NCI-H1694 treated with DMSO at 0.1 percent for 48 hours (cell line): ENCODE measurements at places on chromosomes 16 and 17.

DNA sequence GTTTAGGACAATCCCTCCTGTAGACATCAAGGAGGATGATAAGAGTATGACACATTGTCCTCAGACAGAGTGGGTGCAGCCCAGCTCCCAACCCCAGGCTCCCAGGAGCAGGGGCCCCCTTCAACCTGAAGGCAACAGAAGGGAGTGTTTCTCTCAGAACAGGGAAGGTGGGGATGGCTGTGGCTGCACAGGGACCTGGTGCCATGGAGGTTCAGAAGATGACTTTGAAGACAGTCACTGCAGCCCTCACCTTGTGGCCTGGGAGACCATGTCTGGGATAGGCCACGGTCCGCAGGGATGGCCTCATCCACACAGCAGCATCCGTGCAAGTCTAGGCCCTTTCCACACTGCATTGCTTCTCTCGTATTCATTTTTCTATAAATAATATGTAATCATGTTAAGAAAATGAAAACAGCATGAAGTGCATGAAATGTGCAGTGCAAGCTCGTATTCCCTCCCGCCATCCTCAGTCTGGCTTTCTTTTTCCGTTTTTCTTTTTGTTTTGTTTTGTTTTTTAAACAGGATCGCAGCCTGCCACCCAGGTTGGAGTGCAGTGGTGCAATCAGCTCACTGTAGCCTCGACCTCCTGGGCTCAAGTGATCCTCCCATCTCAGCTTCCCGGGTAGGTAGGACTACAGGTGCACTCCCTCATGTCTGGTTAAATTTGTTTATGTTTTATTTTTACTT lies 71.1 kb downstream of the METRNL start:
- DNase-seq: no peak

- no peak for DNase-seq
These were observed 76.3 kb downstream of the KSR1 start for GRCh38 chr17:27532269-27533263.

GRCh38 chr16:81571592-81572385 lies 127.2 kb downstream of the CMIP start:
- DNase-seq: no peak

DNA sequence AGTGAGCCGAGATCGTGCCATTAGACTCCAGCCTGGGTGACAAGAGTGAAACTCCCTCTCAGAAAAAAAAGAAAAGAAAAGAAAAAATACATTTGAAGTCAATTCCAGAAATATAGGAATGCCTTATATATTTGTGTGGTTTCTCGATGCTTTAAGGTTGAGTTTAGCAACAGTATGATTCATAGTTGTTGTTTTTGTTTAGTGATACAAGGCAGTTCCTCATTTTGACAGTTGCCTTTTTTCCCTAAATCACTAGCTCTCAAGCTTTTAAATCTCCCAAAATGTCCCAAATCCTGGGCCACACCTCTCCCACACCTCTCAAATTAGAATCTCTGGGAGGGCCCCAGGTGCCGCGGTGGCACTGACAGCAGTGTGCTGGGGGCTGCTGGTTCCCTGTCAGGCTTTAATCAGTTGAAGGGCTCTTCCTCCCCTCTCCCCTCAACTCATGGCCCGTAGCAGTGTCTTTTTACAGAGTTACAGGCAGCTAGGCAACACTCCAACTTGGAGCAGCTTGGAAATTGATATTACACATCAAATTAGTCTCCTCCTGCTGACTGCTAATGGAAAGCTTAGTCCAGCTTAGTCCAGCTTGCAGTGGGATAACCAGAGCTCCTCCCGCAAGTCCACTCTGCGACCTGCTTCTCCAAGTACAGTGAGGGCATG lies 58.4 kb downstream of the EPN2 start:
- DNase-seq: no peak

- no peak for DNase-seq
These were observed 13.4 kb downstream of the ST6GALNAC1 start for GRCh38 chr17:76630151-76630550.

DNA sequence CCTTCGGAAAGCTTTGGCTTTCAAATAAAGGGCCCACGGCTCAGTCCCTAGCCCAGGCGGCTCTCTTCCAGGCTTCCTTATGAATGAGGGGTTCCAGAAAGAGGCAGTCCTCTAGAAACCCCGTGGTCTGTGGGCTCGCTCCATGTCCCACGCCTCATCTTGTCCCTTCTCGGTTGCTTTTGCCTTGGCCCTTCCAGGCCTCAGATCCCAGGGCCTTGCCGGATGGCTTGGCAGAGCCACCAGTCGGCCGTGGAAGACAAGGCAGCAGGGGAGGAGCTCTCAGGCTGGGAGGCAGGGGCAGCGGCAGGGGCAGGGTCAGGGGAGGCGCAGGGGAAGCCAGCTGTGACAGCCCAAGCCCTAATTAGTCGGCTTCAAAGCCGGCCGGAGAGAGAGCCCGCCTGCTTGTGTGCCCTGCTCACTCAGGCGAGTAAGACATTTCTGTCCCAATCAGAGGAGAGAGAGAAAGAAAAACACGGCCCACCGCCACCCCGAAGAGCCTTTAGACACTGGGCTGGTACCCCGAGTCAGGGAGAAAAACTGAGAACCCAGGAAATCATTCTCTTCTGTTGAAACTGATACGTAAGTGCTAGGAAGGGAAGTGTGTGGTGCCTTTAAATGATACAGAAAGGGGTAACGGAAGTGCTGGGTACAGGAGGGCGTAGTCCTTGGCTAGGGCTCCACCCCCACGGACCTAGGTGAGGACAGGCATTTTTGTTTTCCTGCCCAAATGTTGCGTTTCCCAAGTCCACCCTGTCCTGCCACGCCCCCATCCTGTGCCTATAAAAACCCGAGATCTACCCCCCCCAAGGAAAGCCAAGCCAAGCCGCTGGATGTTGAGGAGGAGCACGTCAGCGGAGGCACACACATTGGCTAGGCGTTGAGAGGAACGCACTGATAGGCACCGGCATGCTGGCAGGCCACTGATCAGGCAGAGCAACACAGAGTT lies 27.8 kb upstream of the MEIOC start:
- no peak for DNase-seq

DNA sequence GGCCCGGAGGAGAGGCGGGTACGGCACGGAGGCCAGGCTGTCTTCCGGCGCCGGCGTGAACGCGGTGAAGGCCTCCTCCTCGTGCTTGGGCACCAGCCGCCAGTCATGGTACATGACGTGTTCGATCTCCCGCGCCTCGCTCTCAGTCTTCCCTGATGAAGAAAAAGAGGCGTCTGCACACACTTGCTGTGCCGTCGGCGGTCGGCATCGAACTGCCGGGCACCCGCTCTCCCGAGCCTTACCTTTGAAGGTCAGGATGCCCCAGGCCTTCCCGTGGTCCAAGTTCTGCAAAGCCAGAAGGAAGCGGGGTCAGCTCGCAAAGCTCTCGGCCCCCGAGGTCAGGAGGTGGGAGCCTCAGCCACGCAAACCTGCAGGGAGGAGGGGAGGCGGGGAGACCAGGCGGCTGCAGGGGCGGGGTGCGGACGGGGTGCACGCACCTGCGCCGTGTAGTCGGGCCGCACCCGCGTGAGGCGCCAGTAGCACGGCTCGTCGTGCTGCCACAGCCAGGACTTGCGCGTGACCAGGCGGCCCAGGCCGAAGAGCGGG lies at the start of gene EME2:
Gene EME2 (plus strand): TSS at position 449 of the 546 bp plus-strand sequence. CDS start 418 bp downstream, outside the sequence.
- DNase-seq: peak; percentile 15

- DNase-seq: no peak
These were observed 30.6 kb downstream of the FAM20A start for GRCh38 chr17:68570526-68570925.

DNA sequence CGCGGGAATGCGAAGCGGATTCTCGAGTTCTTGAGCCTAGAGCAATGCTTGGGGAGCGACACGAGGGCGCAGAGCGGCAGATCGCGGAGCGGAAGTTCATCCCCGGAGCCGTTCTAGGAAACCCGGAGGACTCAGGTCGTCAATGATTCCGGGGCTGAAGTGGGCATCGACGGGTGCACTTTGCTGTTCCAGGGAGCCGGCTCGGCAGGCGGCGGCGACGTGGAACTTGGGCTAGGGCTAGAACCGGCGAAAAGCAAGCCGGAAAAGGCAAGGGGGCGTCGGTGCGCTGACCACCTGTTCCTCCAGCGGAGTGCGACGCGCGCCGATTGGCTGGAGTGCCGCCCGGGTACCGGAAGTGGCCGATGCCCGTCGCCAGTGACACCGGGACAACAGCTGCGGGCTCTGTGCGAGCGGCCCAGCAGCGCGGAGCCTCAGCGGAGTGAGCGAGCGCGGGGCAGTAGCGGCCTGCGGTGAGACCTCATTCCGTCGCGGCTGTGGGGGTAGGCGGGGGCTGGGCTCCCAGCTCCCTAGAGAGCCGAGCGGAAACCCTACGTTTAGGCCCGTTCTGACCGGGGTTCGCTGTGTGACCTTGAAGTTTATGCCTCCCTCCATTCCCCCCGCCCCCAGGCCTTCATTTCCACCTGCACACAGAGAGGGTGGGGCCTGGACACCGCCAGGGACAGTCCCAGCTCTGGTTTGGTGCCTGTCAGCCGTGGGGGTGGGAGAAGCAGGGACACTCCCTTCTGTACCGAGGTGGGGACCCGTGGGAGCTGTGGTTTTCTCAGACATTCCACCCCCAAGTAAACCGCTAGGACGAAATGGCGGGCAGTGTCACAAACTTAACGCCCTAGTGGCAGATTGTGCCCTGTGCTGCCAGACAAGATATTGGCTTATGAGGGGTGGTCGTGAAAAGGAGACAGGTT lies at the start of gene ZFP3:
Gene ZFP3 (plus strand): TSS at position 362 of the 923 bp plus-strand sequence. CDS start 13,038 bp downstream, outside the sequence.
- DNase-seq: peak; percentile 71

GRCh38 chr16:1099189-1100083 lies 3.4 kb upstream of the C1QTNF8 start:
- no peak for DNase-seq

DNA sequence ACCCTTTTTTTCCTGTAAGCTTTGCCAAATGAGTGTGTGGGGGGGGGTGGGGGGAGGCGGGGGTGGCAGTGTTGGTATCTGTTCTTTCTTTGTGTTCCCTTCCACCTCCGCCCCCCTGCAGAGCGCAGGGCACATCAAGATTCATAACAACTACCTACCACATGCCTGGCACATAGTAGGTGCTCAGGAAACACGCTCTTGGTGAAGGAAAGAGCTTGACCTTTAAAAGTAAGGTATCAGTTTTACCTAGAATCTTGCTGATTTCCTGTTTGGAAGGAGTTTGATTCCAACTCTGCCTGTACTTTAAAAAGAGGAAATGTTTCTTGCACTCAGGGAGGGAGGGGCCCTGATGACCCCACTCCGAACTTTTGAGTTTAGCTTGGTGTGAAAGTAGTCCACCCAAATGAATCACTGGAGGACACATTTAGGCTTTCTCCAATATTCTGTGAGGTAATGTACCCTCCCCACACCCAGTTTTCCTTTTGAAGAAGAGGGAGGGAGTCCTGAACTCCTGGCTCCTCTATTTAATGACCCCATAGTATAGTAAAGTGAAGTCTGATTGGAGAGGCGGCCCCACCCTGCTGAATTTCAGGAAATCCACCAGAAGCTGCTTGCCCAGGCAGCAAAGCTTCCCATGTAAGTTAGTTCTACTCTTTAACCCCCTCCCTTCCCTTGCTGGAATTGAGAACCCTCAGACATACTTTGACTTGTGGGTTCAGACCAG lies 560 bp upstream of the FAM20A start:
- no peak for DNase-seq

GRCh38 chr16:10922328-10923145 lies 19.7 kb downstream of the DEXI start:
- no peak for DNase-seq

- no peak for DNase-seq
These were observed 74.1 kb downstream of the TMEM132E start for GRCh38 chr17:34653511-34653910.

DNA sequence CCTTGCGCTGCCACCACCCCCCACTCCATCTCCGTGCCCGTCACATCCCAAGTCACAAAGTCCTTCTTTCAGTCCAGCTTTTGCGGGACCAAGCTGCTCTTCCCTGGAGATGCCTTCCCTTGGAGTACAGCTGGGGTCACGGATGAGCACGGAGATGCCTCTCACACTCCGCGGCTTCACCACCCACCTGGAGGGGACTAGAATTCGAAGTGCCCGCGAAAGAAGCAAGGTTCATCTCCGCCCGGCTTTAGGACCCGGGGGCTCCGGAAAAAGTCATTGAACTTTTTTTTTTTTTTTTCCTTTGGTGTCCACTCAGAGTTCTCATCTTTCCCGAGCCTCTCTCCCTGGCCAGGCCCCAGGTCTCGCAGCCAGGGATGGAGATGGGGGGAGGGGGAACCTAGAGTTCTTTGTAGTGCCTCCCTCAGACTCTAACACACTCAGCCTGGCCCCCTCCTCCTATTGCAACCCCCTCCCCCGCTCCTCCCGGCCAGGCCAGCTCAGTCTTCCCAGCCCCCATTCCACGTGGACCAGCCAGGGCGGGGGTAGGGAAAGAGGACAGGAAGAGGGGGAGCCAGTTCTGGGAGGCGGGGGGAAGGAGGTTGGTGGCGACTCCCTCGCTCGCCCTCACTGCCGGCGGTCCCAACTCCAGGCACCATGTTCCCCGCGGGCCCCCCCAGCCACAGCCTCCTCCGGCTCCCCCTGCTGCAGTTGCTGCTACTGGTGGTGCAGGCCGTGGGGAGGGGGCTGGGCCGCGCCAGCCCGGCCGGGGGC lies at the start of gene FKBP10:
Gene FKBP10 (plus strand): TSS at position 624 of the 771 bp plus-strand sequence. CDS start 31 bp downstream, at position 655.
- no peak for DNase-seq

DNA sequence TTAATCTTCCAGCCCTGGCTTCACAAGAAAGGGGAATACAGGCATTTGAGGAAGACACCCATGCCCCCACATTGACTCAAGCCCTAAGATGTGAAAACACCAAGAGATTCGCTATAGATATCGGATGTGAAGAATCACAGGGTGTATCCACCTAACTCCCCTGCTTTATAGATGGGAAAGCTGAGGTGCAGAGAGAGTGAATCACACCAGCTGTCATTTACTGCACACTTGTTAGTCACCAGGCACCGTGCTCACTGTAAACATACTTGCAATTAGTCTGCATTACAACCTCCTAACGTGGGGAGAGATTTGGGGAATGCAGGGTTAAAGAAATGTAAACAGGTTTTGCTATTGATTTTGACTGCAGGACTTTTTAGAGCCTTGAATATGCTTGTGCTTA lies 325.5 kb downstream of the C16orf95 start:
- DNase-seq: no peak

DNA sequence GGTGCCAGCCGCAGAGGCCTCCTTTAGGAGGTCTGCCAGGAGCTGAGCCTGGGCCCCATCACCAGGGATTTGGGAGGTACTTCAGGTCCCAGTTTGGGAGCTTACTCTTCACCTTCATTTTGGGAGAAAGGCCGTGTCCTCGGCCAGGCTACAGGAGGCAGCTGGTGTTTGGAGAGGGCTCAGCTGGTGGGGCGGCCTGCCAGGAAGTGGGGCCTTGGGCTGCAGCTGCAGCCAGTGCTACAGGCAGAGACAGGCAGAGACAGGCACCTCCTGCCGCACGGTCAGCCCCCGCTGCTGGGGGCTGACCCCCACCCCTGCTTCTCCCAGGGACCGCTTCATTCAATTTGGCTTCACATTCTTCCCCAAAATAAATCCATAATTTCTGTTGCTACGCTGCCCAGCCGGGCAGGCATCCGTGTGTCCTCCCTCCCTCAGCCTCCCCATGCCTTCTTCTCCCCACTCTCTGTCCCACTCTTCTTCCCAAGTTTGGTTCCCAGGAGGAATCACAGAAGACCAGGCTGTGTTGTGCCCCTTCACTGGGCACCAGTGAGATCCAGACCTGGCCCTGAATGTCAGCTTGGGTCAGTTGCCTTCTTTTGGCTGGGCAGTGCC lies 6.1 kb downstream of the TMEM235 start:
- DNase-seq: peak; percentile 72

- no peak for DNase-seq
These were observed 155.2 kb upstream of the MYOCD start for GRCh38 chr17:12510535-12510934.
